ENCODE measurements at places on chromosomes 5 and 9.

DNA sequence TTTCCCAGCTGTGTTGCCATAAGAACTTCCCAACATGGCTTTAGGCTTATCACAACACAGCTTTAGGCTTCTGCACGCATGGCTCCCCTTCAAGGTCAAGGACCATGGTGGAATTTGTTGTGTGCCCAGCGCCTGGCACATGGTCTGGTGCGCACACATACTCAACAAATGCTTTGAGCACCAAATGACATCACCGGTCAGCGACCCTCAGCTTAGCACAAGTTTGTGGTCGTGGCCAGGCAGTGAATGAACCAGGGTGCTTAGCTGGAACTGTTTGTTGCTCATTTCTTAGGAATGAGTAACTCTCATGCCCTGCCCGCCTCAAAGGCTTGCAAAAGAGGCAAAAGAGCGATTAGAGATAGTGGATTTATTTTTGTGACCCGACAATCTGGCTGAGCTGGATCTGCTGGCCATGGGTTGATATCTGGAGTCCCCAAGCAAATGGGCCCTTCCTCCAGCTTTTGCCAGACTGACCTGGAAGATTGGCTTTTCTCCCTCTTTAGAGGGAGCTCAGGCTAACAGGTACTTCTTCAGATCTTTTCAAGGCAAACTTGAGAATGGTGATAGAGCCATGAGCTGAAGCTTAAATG, 58.9 kb downstream of the DAP start:
- DNase-seq: peak; percentile 93

DNA sequence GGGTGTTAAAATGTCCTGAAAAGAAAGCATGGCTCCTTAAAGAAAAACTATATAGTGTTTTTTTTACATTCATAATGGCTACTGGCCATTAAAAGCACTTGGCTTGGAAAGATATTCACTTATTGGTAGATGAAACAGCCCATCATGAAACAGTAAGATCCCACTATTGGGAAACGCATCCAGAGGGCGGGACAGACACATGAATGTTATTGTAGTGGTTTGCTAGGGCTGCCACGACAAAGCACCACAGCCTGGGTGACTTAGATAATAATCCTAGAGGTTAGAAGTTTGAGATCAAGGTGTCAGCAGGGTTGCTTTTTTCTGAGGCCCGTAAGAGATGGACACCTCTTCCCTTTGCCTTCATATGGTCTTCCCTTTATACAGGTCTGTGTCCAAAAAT, 139.4 kb upstream of the ANKH start:
- DNase-seq: no peak

GRCh38 chr9:93509084-93509483, 55.7 kb upstream of the FAM120AOS start:
- DNase-seq: no peak

GRCh38 chr5:73674669-73675004, 48.6 kb downstream of the ARHGEF28 start:
- no peak for DNase-seq

GRCh38 chr5:139382807-139383206, 290 bp downstream of the SLC23A1 start:
- DNase-seq: no peak
